ENCODE measurements at places on chromosomes 12 and 14.

DNA sequence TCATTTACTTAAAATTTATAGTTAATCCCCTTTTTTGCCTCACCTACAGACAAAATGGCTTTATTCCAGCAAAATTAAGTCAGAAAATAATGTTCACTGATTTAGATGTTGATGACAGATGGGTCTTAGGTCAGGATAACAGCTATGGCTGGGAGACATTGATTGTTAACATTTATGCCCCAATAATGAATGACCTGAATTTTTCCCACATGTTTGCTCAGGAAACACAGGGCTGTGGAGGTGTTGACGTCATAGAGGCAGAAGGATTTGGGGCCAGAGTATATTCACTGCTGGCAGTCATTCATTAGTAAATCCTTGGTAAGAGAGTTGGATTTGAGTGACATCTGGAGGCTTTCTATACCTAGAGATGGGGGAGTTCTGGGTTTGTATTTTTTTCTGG, 121.3 kb downstream of the PDE3A start:
- DNase-seq = no peak

DNA sequence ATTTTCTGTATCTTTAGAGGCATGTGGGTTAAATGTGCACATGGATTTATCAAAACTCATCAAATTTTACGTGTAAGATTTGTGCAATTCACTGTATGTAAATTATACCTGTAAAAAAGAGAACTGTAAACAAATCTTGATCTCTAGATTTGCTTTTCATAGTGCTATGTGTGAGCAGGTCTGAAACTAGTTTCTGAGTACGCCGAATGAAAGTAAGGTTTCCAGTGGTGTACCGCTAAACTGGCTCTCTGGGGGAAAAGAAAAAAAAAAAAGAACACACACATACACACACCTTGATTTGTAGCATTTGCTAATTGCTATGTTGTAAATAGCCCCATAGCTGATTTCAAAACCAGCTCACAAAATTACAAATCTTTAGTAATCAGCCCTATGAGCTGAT, 8.6 kb upstream of the SLC41A2 start:
- no peak for DNase-seq

DNA sequence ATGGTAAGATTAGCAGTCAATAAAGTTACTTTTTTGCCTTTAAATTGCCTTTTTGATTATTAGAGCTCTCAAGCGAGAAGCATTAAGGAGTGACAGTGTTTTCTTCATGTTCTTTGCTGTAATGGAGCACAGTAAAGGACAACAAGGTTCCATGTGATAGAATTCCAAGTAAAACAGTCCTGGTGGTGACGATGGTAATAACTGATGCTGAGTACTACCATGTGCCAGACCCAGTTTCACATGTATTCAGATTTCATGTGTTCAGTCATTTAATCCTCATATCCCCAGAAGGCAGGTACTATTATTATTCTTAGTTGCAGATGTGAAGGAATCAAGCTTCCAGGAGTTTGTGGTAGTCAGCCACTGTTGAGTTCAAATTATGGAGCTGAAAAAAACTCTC, 79.0 kb downstream of the FRMD6 start:
- no peak for DNase-seq

DNA sequence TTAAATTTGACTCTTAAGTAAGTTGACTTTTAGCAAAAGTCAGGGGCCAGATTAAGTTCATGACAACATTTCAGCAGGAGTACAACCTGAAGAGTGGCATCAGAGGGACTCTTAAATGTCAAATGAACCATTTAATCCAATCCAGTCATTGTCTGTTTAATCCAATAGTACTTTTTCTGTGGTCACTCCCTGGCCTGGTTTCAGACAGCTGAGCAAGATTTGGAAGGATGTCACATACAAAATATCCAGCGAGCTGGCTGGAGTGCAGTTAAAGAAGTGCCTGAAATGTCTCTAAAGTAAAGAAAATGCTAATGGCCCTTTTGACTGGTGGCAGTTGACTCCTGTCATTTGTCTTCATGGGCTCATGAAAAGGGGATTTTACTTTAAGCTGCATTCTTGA, 1082.1 kb downstream of the AACS start:
- DNase-seq = no peak

GRCh38 chr14:76337635-76338545, 38.0 kb upstream of the ESRRB start:
- DNase-seq = no peak

DNA sequence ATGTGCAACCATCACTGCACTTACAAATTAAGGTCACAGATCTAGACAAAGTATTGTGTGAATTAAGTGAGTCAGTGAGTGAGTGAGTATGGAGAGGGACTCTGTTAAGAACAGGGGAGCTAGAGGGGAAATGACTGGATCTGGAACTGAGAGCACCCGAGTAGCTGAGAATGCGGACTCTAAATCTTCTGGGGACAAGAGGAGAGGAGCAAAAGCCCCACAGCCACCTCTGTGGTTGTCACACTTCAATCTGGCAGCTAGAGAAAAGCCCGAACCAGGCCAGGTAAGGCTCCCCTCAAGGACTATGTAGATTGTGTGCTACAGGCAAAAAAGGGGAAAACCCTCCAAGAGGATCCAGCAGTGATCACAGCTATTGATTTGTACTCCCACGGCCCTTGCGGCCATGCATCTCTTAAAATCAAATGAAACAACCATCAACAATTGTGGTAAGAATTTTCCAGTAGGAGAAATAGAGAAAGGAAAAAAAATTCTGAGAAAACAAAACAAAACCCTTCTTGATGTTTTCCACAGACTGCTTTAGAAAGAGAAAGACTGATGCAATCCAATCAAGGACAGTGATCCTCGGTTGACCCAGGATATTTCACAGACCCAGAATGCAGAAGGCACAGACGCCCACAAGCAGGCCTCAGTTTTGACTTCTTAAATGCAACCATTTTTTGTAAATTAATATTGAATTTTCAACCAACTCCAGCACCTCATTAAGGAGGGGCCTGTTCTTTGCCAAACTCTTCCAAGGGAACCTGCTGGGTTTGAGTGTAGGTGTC, 109.6 kb downstream of the SLC38A6 start:
- no peak for DNase-seq

All from AG09319 (cell line).